ENCODE measurements at places on chromosomes 16 and 17. TPM values are rescaled to one million over a fixed set of nuclear protein-coding genes. Genes with fewer than 3 reads are reported as not detected.

DLG4 gene
- total RNA-seq = 10.5 TPM

CD300A gene
- 10.7 TPM for total RNA-seq

SCNN1B gene
- 40.3 TPM for total RNA-seq

TNFSF12 gene
- 63.2 TPM for total RNA-seq

MT1A gene
- total RNA-seq = 13.4 TPM

SOST gene
- total RNA-seq = not detected

ATF7IP2 gene
- total RNA-seq = 10.0 TPM

SP6 gene
- 1.9 TPM for total RNA-seq

GRIN2A gene
- total RNA-seq = not detected

TP53TG3B gene
- not detected for total RNA-seq

TNK1 gene
- 7.4 TPM for total RNA-seq

TBC1D3G gene
- total RNA-seq = 1.7 TPM

TMC8 gene
- 31.1 TPM for total RNA-seq

NGFR gene
- 2.3 TPM for total RNA-seq

DPEP2 gene
- total RNA-seq = 7.1 TPM

NXPH3 gene
- 6.6 TPM for total RNA-seq

TRPV2 gene
- 127 TPM for total RNA-seq

PRR15L gene
- 75.9 TPM for total RNA-seq

KRTAP17-1 gene
- not detected for total RNA-seq

PRSS53 gene
- total RNA-seq = 8.4 TPM

PRKAR1A gene
- total RNA-seq = 434 TPM

PRCD gene
- total RNA-seq = 9.4 TPM

KRTAP29-1 gene
- total RNA-seq = not detected

RASL10B gene
- 2.0 TPM for total RNA-seq

PRSS33 gene
- not detected for total RNA-seq

NEUROD2 gene
- not detected for total RNA-seq

KCNG4 gene
- total RNA-seq = not detected

STAC2 gene
- 0.30 TPM for total RNA-seq

CNTNAP1 gene
- 3.5 TPM for total RNA-seq

SLC52A1 gene
- total RNA-seq = 0.83 TPM

SERPINF2 gene
- total RNA-seq = 48.2 TPM
